Mesothelial cell of epicardium (in vitro differentiated cells): ENCODE measurements at places on chromosomes 11 and 22. TPM values are rescaled to one million over a fixed set of nuclear protein-coding genes. Genes with fewer than 3 reads are reported as not detected.

DNA sequence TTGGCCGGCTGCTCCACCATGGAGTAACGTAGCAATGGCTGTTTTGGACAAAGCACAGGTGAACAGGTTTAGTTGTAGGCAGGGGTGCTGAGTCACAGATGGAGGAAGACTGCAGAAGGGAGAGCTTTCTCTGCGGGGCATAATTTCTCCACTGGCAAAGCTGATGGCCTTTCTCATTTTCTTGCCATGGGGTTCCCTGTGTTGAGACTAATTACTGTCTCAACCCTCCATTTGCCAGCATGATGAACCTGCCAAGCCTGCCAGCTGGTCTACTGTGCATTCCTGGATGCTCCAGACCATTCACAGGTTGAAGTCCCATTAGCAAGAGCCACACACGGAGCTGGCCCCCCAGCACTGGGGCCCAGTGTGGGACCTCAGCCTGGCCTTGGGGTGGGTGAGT lies 202.4 kb downstream of the BARX2 start:
- H3K27ac ChIP-seq = no peak overlapping the region
- no peak for DNase-seq
- H3K27me3 ChIP-seq = no peaks in the 10 kb centered on the region
- no peaks in the 10 kb centered on the region for H3K36me3 ChIP-seq
- H3K4me3 ChIP-seq = no peak overlapping the region

GRCh38 chr11:800473-800872 lies 2.4 kb upstream of the SLC25A22 start:
- peaks cover 22% of the 10 kb centered on the region for H3K4me1 ChIP-seq
- no peak overlapping the region for H3K27ac ChIP-seq
- no peak for DNase-seq
- H3K36me3 ChIP-seq = no peaks in the 10 kb centered on the region
- H3K4me3 ChIP-seq = no peak overlapping the region

DNA sequence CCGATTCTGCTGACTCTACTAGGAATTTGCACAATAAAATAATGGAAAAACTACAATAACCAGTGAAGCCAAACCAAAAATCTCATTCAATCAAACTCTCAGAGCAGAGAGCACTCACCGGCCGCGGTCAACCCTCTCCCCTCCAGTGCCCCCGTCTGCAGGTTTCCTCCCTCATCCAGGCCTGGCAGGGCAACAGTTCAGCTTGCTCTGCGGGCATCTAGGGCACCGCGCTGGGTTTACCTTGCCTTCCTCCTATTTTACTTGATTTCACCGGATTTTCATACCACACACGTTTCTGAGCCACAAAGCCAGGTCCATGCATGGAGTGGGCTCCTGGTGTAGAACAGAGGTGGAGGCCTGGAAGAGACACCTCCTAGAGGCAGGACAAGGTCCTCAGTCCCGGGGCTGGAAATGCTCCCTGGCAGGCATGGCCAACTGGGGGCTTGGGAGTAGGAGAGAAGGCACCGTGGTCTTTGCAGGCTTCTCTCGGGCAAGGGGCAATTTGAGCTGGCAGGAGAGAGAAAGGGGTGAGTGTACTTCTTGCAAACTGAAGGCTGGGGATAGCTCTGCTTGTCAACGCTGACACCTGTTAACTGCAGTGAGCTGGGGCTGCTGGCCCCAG lies 938.4 kb downstream of the BRD1 start:
- H3K4me1 ChIP-seq = peaks cover 2% of the 10 kb centered on the region
- H3K27me3 ChIP-seq = peaks cover 17% of the 10 kb centered on the region
- DNase-seq = peak; percentile 31
- H3K27ac ChIP-seq = no peak overlapping the region
- no peak overlapping the region for H3K4me3 ChIP-seq

- peak overlapping the region; percentile 47 for H3K27ac ChIP-seq
- H3K4me3 ChIP-seq = peak overlapping the region; percentile 69
- H3K4me1 ChIP-seq = peaks cover 37% of the 10 kb centered on the region
- no peaks in the 10 kb centered on the region for H3K36me3 ChIP-seq
- peak; percentile 73 for DNase-seq
Observed at GRCh38 chr11:849104-849824, 6.6 kb downstream of the TSPAN4 start.

GRCh38 chr11:75429902-75430713 lies 2.9 kb downstream of the KLHL35 start:
- no peak overlapping the region for H3K27ac ChIP-seq
- peak overlapping the region; percentile 66 for H3K4me3 ChIP-seq
- H3K36me3 ChIP-seq = peaks cover 3% of the 10 kb centered on the region
- H3K27me3 ChIP-seq = peaks cover 74% of the 10 kb centered on the region
- peaks cover 9% of the 10 kb centered on the region for H3K4me1 ChIP-seq

- no peak overlapping the region for H3K4me3 ChIP-seq
- H3K27me3 ChIP-seq = no peaks in the 10 kb centered on the region
- H3K4me1 ChIP-seq = peaks cover 17% of the 10 kb centered on the region
- H3K36me3 ChIP-seq = peaks cover 3% of the 10 kb centered on the region
- no peak for DNase-seq
Observed at GRCh38 chr11:10606536-10607208, 38.2 kb upstream of the LYVE1 start.

- no peaks in the 10 kb centered on the region for H3K36me3 ChIP-seq
- no peak overlapping the region for H3K27ac ChIP-seq
- peaks cover 7% of the 10 kb centered on the region for H3K4me1 ChIP-seq
- no peaks in the 10 kb centered on the region for H3K27me3 ChIP-seq
- H3K4me3 ChIP-seq = no peak overlapping the region
Observed at GRCh38 chr11:27973851-27974536, 134.0 kb downstream of the KIF18A start.

DNA sequence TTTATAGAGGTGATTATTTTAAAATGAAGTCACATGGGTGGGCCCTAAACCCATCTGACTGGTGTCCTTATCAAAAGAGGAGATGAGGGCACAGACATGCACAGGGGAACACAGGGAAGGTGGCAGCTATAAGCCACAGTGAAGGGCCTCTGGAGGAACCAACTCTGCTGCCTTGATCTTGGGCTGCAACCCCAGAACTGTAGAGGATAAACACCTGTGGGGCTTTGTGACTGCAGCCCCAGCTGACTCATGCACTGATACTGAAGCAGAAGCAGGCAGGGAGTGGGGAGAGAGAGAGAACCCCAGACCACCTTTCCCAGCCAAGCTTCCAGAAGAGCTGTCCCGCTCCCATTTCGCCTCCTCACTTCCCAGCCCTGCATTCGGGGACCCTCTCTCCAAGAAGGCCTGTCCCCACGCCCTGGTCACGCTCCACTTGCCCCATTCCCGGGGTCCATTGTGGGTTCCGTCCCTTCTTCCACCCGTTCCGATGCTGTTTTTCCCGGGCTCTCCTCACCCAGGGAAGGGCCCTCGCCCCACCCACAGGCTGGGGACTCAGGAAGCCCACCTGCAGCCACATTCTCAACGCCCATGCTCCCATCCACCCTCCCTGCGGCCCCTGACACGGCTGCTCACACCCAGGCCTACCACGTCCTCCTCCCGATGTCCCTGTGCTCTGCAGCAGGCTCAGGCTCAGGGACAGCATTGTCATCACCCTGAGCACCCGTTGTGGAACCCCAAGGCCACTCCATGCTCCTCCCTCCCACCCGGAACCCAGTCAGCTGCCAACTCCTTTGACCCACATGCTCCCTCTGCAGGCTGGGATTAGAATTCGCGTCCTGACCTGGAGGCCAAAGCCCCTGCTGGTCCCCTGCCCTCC lies 90.8 kb upstream of the SHANK2 start:
- H3K4me3 ChIP-seq = no peak overlapping the region
- H3K4me1 ChIP-seq = peaks cover 11% of the 10 kb centered on the region
- no peaks in the 10 kb centered on the region for H3K36me3 ChIP-seq

DNA sequence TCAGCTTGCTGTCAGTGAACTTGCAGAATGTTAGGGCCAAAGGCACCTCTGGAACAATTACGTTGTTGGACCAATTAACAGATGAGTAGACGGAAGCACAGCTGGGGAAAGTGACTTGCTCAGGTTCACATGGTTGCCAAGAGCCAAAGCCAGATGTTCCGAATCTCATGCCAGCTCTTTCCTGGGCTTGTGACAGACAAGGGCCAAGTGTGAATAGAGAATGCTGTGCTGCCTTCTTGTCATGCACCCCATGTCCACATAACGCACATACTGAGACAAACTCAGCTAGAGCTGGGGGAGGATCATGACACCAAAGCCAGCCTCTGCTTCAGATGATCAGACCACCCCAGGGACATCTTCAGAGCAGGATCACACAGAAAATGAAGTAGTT lies 616.3 kb downstream of the INSC start:
- H3K36me3 ChIP-seq = no peaks in the 10 kb centered on the region
- no peak overlapping the region for H3K27ac ChIP-seq
- DNase-seq = no peak
- H3K4me3 ChIP-seq = no peak overlapping the region
- peaks cover 15% of the 10 kb centered on the region for H3K27me3 ChIP-seq

DNA sequence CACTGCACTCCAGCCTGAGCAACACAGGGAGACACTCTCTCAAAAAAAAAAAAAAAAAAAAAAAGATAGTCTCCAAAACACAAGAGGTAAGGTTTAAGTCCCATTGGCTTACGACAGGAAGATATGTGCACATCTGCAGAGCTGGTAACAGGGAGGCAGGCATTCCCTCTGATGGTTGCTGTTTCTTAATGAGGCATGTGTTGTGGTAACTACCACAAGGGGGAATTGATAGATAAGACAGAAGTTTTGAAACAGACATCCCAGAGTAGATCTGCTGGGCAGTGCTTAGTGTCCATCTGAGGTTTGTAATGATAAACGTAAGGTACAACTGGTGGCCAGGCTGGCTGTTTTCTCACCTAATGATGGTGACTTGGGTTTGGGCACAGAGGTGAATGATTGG lies 4.7 kb downstream of the EIF1AD start:
- H3K27ac ChIP-seq = no peak overlapping the region
- no peak overlapping the region for H3K4me3 ChIP-seq
- H3K4me1 ChIP-seq = peaks cover 10% of the 10 kb centered on the region
- peaks cover 23% of the 10 kb centered on the region for H3K36me3 ChIP-seq

DNA sequence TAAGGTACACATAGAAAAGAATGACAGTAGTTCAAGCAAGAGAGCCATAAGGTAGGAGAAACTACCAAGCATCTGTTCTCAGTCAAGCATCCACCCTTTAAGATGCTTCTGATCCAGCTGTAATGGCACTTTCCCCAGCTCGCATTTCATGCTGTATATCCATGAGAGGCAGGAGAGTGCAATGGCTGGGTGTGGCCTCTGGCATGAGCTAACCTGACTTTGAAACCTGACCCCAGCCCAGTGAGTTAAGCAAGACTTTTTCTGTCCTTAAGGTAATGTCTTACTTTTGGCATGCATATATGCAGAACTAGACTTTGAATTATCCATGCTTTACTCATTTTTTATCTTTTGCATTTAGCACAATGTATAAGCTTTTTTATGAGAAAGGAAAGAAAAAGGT lies 79.8 kb upstream of the CNTN5 start:
- H3K36me3 ChIP-seq = no peaks in the 10 kb centered on the region
- no peak overlapping the region for H3K4me3 ChIP-seq
- no peaks in the 10 kb centered on the region for H3K27me3 ChIP-seq
- no peaks in the 10 kb centered on the region for H3K4me1 ChIP-seq
- H3K27ac ChIP-seq = no peak overlapping the region

- H3K27me3 ChIP-seq = no peaks in the 10 kb centered on the region
- H3K4me3 ChIP-seq = no peak overlapping the region
- no peaks in the 10 kb centered on the region for H3K4me1 ChIP-seq
- H3K36me3 ChIP-seq = peaks cover 20% of the 10 kb centered on the region
Observed at GRCh38 chr11:110598725-110599124, 113.5 kb downstream of the ARHGAP20 start.

DNA sequence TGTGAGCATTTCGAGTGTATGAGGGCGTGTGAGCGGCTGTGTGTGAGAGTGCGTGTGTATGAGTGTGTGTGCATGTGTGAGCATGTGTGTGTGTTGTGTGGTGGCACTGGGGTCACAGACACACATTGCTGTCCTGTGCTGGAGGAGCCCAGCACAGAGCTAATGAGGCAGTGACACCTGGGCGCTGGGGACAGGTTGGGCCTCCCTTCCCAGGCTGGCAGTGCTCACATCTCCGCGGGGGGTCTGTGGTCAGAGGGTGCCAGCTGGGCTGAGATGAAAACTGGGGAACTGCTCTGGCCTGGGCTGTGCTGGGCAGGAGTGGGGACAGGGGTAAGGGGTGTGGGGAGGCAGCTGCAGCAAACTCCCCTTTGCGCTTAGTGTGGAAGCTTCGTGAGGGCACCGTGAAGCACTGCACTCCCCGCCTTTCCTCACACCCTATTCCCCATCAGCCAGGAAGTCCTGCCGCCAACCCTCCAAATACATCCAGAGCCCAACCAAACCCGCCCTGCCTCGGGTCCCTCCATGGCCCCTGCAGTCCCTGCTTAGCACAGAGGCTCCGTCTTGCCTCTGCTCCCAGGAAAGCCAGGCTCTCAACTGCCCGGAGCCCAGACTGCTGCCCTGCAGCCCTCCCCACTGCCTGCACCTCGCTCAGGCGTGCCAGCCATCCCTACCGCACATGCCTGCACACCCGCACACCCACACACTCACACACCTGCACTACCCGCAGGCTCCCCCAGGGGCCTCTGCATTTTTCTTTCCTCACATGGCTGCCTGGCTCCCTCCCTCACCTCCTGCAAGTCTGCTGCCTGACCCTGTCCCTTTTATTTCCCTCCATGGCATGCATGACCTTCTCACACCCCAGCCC lies 62.0 kb upstream of the THY1 start:
- H3K36me3 ChIP-seq = no peaks in the 10 kb centered on the region
- H3K4me3 ChIP-seq = no peak overlapping the region
- DNase-seq = no peak
- no peak overlapping the region for H3K27ac ChIP-seq
- peaks cover 39% of the 10 kb centered on the region for H3K27me3 ChIP-seq
- no peaks in the 10 kb centered on the region for H3K4me1 ChIP-seq

DNA sequence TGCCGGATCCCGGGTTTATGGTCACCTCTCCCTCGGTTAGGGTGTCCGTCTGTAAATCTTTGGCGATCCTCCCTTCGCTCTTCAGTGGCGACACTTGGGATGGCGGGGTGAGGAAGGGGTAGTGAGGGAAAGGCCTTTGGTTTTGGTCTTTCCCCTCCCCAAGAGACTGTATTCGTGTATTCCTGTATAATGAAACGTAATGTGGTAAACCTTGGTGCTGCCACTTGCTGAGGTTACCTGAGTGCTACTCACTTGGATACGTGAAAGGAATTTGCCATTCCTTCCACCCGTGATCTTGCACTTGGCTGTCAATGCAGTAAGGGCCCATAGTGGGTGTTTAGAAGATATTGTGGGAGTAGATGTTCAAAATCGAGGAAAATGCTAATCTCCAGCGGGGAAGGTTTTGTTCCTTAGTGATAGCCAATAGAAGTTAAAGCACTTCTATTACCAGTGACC lies 578 bp upstream of the NUP160 start:
- H3K4me3 ChIP-seq = peak overlapping the region; percentile 98
- H3K36me3 ChIP-seq = peaks cover 9% of the 10 kb centered on the region
- H3K27ac ChIP-seq = peak overlapping the region; percentile 99
- H3K27me3 ChIP-seq = no peaks in the 10 kb centered on the region

- peaks cover 2% of the 10 kb centered on the region for H3K4me1 ChIP-seq
- peaks cover 19% of the 10 kb centered on the region for H3K27me3 ChIP-seq
- no peak overlapping the region for H3K4me3 ChIP-seq
Observed at GRCh38 chr22:37079158-37079557, 27.6 kb downstream of the KCTD17 start.

Gene PRG2
- total RNA-seq = 0.27 TPM in 1 of 3 replicates, not detected in the others

Gene CRYBB2
- total RNA-seq = not detected in 3 replicates

Gene CASP5
- not detected in 3 replicates for total RNA-seq

Gene SGSM1
- 1.1 to 1.7 TPM (median 1.2 TPM) in 3 replicates for total RNA-seq

Gene ANKRD42
- total RNA-seq = 6.9 to 7.8 TPM (median 7.0 TPM) in 3 replicates

Gene PTGDR2
- total RNA-seq = 0.60 to 0.75 TPM (median 0.71 TPM) in 3 replicates
